Stimulated activated CD8-positive, alpha-beta memory T cell treated with anti-CD3 and anti-CD28 coated beads, Interleukin-7, amount 100 ng/mL, for 24 hours (primary cell): ENCODE measurements at places on chromosomes 5 and 9.

DNA sequence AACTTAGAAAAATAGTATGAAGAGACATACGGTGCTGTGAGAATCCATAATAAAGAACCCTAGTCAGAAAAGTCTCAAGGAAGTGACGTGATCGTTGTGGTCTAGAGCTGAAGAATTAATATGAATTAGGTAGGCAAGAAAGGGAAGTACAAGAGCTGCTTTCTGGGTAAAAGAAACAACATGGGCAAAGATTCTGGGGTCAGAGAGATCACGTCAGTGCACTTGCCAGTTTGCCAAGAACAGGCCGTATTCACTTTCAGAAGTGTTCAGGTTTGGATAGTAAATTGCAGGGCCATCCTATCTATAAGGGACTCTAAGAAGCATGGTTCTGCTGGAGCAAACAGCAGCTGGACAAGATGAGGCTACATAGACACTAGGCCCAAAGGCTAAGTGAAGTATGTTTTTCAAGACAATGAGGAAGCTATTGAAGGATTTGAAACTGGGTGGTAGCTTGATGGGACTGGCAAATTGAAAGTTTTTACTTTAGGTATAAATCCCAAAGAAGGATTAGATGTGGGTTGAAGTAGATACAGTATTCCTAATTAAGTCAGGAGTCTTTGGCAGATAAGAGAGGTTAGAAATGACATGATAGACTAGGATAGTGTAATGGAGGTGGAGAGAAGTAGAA is 4.8 kb upstream of the CHD1 start:
- no peak for DNase-seq

GRCh38 chr9:88954066-88954465 is 37.2 kb upstream of the S1PR3 start:
- no peak for DNase-seq

DNA sequence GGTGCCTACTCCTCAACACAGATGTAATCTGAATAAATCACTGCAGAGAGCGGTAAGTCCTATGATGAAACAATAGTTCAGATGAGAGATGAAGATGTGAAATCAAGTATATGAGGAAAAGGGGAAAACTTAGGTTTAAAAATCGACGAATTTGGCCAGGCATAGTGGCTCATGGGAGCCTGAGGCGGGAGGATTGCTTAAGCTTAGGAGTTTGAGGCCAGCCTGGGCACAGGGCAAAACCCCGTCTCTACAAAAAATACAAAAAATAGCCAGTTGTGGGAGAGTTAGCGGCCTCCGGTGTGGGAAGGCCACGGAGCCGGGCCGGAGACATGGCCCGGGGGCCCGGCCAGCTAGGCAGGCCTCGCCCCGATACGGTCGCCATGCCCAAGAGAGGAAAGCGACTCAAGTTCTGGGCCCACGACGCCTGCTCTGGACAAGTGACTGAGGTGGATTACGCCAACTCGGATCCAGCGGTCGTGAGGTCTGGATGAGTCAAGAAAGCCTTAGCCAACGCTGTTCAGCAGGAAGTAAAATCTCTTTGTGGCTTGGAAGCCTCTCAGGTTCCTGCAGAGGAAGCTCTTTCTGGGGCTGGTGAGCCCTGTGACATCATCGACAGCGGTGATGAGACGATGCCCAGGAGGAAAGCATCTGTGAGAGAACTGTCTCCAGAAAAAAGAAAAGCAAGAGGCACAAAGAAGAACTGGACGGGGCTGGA is 62.8 kb upstream of the SUB1 start:
- no peak for DNase-seq

DNA sequence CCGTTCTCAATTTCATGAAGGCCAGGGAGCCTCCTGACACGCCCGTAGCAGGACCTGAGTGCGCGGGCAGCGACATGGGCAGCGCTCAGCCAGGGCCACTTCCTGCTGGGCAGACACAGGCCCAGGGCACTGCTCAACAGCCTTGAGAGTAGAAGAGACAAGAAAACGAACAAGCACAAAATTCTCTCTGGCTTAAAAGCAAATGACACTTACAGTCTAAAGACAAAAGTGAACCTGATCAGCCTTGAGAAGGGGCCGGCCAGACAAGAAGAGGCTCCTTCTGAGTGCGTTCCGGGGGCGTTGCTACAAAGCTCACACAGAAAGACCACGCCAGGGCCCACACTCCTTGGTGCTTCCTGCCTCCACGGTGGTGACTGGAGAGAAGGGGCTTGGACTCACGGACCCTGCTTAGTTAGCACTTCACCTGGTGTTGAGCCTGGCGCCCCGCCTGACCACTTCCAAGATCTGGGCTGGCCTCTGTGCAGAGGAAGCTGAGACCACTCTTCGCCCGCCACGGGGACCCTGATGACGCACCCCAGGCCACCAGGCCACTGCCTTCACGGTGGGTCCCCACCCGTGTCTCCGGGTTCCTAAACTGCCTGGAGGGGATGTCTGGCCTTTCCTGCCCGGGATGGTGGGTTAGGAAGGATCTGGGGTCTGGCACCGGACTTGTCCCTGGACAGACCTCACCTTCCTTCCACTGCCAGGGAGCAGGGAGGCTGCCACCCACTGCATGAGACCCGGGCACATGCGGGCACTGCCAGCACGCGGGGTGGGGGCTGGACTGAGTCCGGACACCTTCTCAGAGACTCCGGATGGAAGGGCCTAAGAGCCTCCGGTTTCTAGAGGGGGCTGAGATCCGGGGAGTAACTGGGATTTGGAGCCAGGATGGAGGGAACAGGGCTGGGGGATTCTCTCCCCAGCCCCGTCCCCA is 1.3 kb downstream of the SLC12A7 start:
- no peak for DNase-seq

DNA sequence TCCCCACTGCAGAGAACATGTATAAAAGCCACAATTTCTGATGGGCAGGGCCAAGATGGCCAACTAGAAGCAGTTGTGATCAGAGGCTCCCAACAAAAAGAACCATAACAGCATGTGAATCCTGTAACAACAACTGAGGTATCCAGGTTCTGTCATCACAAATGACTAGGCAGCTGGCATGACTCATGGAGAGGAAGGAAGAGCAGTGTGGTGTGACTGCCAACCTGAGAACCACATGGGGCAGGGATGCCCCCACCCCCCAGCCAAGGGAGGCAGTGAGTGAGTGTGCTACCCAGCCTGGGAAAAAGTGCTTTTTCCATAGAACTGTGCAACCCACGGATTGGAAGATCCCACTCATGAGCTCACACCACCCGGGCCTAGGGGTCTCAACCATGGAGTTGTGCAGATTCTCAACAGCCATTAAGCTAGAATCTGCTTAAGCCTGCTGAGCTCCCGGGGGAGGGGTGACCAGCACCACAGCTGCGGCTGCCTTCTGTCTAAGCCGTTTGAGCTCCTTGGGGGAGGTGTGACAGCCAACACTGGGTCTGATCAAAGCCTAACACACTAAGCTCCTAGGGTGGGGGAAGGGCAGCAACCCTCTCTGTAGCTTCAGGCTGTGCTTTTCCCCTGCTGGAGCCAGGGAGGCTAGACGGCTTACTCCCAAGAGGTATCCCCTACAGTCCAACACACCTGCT is 80.1 kb upstream of the DMAC1 start:
- peak; percentile 2 for DNase-seq

GRCh38 chr5:1784197-1785050 is 15.2 kb downstream of the MRPL36 start:
- no peak for DNase-seq

DNA sequence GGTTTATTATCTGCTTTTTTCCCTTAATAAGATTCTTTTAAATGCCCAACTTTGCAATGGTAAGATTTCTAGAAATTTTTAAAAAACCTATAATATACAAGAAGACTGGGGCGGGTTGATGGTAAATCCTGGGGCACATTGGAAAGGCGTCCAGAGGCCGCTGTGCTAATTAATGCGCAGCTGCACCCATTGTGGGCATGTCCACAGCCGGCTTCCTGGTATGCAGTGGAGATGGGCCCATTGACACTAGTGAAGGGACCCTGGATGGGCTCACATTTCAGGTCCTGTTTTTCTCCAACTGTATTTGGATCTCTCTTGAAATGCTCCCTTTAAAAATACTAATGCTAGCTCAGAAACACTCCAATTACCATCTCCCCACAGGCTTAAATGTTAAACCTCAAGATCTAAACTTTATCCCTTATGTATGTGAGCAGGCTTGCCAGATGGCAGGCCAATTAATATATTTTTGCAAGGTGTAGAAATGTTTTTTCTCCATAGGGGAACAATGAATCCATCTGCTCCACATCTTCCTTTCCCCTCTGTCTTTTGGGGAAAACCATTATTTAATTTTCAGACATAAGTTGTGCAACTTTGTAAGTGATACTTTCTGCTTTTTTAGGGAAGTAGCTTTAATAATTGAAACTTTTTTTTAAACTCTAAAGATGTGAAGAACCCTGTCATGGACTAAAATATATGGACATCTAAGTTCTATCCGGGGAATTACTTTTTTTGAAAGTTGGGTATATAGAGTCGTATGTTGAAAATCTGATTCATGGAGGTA is 177.3 kb downstream of the CD180 start:
- DNase-seq = no peak

DNA sequence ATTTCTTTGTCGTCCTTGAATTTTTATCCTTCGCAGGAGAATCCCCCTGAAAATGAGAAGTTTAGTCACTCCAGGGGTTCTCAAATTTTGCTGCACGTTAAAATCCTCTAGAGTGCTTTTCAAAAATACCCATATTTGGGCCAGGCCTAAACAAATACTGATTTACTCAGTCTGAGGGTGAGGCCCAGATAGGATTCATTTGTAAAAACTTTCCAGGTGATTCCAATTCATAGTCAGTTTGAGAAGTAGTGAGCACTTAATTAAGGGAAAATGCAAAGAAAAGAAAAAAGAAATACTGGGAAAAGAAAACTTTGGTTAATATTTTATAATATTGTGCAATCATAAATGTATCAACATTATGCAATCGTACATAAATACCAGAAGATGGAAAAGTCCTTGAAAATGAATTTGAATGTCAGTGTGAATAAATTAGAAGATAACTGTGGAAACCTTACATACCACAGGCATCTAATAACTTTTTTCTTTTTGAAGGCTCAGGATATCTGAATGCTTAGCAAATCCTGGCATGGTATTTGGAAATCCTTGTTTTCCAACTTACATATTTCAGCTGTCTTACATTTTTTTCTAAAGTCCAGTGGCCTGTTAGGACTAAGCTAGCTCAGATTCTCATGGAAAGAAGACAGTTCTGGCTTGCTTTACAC is 116.5 kb upstream of the DAPK1 start:
- no peak for DNase-seq

DNA sequence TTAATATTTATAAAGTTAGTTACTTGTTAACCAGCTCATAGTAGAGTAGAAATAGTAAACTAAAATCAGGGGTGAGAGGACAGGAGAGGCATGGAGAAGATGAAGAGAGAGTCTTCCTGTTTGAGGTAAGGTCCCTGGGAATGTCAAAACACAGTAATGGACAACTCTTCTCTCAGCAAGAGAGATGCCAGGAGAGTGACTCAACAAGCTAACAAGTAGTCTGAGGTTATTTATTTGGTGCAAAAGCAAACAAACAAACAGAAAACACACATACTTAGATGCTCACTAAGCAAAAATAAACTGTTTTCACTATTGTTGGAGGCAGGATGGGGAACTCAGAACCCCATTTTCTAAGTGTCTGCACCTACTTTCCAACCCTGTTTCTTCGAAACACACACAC is 333.2 kb upstream of the RFX3 start:
- no peak for DNase-seq

GRCh38 chr5:154461531-154461930 is 15.7 kb downstream of the SAP30L start:
- no peak for DNase-seq

GRCh38 chr5:168575391-168576372 is 3.5 kb downstream of the PANK3 start:
- DNase-seq = no peak

- DNase-seq = no peak
These were observed 130.9 kb upstream of the ADAMTS16 start for GRCh38 chr5:5009240-5009639.

DNA sequence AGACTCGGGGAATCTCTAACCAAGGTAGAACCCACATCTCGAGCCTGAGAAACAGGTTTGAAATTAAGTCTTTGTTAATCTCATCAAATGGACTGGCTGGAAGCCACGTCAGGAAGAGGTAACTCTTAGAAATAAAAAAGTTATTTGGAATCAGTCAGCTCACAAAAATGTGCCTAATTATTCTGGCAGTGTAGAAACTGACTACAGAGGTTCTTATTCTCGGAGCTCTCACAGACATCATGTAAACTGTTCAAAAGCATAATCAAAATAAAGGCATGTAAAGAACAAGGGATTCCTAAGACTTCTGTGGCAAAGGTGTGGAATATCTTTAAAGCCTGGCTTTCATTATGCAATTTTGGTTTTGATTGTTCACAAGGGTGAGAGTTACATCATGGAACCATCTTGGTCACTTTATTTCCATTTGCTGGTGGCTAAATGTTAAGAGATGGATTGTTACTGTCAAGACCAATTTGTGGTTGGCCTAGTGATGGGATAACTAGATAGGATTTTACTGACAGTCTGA is 85.1 kb downstream of the OTULIN start:
- no peak for DNase-seq

DNA sequence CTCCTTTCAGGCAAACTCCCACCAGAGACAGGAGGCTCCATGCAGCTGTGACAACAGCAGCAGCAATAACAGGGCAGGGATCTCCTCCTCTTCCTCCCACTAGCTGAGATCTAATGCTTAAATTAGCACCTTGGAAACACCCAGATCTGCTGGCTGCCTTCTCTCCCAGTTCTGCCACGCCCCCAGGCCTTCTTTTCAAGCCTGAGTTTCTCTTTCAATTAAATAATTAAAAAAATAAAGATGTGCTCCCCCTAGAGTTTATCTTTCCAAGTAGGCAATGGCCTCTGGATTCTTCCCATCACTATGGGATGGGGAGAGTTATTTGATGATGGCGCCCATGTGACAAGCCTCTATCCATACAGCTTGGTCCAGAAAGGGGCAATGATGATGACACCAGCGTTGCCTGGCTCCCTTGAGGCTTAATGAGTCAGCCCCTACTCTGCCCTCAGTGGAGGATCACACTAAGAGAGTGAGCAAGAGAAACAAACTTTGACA is 3.8 kb downstream of the FAM219A start:
- DNase-seq = no peak

GRCh38 chr9:102106439-102106838 is 368.0 kb upstream of the GRIN3A start:
- no peak for DNase-seq

DNA sequence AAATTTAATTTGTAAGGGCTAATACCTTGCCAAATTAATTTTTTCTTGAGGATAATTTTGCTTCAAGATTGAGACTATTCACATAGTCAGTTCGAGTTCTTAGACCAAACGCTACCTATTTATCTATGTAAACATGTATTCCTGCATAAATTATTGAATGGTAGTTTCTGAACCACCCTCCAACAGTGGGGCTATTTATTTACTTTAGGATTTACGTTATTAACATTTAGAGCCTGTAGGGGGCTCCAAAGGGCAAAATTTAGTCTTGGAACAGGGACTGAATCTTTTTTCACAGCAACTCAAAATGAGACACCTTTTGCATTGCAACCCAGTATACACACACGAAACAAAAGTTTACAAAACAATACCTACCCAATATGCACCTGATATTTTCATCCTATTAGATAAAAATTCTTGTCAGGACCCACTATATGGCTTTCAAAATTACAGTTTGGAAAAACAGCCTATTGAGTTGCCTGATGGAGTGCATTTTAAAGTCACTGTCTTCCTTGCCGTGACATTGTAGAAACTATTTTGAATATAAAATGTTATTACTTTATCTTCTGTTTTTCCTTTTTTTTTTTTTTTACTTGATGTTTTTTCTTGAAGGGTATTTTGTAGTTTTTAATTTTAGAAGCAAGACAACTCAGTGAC is 47.1 kb upstream of the POU4F3 start:
- DNase-seq = no peak

- DNase-seq = no peak
These were observed 146.5 kb downstream of the FANCC start for GRCh38 chr9:95171001-95171400.

- peak; percentile 25 for DNase-seq
These were observed 1.1 kb upstream of the TLE4 start for GRCh38 chr9:79570448-79571308.
